ENCODE measurements at places on chromosomes 13 and 19.

GRCh38 chr13:110185696-110186095, 121.3 kb downstream of the COL4A1 start:
- DNase-seq = no peak

- DNase-seq = no peak
These were observed 41.6 kb downstream of the MYO9B start for GRCh38 chr19:17116996-17117702.

- DNase-seq = no peak
These were observed 38.6 kb downstream of the WDR87 start for GRCh38 chr19:37867831-37868230.

DNA sequence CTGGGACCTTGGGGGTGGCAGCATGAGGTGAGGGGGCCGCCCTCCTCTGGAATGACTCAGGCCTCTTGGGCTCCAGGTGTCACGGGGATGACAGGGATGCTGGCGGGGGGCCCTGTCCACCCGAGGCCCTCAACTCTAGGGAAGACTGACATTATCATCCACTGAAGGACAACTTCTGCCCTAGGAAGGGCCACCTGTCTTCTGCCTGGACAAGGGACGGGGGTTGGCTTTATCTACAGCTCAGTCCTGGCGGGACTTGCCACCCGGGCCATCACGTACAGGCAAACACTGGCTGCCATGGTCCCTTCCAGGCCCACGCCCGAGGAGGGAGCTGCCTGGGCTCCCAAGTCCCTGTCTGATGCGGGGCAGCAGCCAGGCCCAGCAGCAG, 130.7 kb downstream of the STK24 start:
- DNase-seq = no peak

DNA sequence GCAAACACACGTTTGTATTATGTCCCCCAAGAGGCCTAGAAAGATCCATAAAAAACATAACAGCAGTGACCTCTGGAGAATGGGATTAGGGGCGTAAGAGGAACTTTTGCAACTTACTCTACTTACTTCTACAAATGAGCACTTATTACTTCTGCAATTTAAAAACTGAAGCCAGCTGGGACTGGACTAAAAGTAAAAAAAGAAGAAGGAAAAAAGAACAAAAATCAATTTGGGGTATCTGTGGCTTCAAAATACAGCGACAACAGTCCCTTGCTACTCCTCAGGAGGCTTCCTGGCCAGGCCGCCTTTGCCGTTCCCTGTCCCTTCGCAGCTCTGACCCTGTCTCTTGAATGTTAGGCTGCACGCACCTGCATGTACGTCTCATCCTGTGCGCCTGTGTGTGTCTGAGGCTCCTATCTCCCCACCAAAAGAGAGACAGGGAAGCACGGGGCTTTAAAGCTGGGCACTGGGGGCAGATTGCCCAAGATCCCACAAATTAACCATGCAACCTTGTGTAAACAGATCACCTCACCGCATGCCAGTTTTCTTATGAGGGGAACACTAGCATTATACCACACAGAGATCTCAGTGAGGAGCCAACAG, 12.1 kb upstream of the FKRP start:
- DNase-seq = no peak

- DNase-seq = no peak
These were observed 24.1 kb upstream of the TRIM13 start for GRCh38 chr13:49972709-49973108.

GRCh38 chr13:85816413-85816812, 17.2 kb upstream of the SLITRK6 start:
- no peak for DNase-seq

GRCh38 chr13:48625413-48626076, 28.2 kb upstream of the CYSLTR2 start:
- no peak for DNase-seq

DNA sequence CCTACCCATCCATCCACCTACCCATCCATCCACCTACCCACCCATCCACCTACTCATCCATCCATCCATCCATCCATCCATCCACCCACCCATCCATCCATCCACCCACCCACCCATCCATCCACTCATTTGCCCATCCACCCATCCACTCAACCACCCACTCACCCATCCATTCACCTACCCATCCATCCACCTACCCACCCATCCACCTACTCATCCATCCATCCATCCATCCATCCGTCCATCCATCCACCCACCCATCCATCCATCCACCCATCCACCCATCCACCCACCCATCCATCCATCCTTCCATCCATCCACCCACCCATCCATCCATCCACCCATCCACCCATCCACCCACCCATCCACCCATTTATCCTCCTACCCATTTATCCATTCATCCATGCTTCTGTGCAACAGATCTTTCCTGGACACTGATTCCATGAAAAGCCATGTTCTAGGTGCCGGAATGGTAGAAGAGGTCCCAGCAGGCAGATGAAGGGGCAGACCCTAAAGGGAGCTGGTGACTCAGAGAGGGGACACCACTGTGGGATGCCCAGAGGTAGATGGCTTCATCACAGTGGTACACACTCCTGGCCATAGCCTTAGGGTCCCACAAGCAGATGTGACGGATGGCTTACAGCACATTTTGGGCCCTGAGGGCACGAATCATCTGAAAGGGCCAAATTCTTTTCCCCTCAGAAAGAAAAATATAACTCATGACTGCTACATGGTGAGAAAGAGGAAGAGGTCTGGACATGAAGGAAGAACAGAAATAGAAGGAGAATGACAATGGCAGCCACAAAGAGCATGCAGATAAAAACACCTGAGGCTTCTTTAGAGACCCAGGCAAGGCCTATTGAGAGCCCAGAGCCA, 76.0 kb downstream of the KCTD15 start:
- DNase-seq = no peak

- no peak for DNase-seq
These were observed 28.7 kb upstream of the N4BP2L1 start for GRCh38 chr13:32456591-32456990.

- no peak for DNase-seq
These were observed 120.7 kb downstream of the RXFP2 start for GRCh38 chr13:31860002-31860401.

DNA sequence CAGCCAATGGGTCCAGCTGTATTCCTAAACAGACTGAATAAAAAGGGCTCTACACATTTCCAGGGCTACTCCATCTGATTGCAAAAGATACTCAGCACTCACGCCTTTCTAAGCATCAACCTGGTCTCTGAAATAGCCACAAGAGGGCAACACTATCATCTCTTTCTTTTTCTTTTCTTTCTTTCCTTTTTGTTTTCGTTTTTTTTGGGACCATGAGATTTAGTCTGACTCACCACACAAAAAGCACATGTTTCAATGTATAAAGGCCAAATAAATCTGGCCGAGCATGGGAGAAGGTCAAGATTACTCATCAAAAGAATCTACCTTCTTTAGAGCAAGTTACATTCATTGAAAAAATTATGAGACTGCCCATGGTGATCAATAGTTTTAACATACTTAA, 805.6 kb upstream of the ARGLU1 start:
- no peak for DNase-seq

GRCh38 chr13:34078334-34078999, 260.5 kb downstream of the RFC3 start:
- DNase-seq = no peak

DNA sequence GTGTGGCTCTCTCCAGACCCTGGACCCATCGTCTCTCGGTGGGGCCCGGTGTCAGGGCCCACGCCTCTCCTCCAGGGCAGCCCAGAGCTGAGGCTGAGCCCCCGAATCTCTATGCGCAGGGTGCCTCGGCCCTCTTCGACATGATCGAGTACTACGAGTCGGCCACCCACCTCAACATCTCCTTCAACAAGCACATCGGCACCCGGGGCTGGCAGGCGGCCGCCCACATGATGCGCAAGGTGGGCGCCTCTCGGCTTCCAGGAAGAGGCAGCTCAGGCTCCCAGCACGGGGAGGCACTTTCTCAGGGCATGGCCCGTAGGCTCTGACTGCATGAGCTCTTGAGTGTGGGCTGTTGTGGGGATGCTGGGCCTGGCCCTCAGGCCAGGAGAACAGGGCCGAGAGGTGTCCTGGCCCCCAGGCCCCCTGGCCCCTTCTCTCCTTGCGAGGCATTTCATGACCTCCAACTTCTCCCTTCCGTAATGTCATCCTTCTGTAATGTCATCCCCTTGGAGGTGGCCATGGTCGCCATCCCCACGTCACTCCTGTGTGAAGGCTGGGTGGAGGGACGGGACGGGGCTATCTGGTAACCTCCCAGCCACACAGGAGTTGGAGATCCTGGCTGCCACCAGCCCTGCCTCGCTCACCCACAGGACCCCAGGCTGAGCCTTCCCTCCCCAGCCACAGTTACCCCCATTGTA, 19.4 kb downstream of the NKPD1 start:
- no peak for DNase-seq

DNA sequence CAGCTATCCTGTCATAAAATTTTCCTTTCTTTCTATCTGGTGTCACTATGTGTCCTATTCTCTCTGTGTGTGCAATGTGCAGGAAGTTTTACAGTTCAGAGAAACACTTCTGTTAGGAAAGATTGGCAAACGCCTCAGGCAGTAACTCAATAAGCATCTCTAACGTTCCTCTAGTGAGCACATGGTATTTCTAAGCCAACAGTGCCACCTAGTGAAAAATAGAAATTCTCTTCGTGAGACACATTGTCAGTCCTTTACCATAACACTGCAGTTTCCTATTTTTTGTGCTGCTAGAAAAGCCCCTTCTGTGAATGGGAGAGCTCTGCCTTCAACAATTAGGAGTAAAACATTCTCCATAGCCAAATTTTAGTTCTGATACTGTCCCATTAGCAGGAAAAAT, 50.7 kb downstream of the ZNF723 start:
- no peak for DNase-seq

- DNase-seq = no peak
These were observed 71.9 kb downstream of the SUCLA2 start for GRCh38 chr13:47929156-47929555.

- no peak for DNase-seq
These were observed 531.1 kb downstream of the IRS2 start for GRCh38 chr13:109255141-109255856.

GRCh38 chr13:19818223-19818842, 35.6 kb upstream of the PSPC1 start:
- no peak for DNase-seq

DNA sequence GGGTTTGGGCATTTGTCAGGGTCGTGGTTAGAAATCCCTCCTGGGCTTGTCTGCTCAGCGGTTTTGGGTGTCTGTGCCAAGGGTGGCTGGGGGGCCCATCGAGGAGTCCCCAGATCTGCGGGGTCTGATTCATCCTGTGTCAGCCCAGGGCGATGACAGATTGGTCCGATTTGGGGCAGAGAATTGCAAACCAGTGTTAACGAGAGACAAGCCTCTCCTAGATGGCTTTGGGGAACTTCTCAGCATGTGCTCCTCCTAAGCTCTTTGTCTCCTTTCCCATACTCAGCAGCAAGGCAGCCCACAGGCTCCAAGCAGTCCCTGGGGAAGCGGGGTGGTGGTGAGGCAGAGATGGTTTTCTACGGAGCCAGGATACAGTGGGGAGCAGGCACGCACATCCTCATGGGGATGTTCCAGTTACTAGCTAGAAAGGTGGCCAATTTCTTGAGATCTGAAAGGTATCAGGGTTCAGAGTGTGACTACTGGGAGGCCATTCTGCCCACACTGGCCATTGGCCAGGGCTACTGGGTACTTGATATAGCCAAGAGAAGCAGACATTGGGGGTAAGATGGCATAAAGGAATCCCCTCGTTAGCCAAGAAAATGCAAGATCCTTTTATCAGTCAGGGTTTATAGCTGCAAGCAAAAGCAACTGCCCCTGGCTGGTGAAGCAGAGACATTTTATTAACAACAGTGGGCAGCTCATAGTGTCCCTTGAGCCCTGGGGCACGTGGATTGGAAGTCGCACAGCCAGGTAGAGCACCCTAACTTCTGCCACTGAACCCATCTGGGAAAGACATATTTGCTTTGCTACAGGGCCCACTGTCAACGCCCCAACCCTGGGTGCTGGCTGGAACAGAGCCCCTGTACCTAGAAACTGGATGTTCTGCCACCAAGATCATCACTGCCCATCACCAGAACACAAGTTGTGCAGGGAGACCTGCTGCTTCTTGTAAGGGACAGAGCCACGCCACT, 63.6 kb downstream of the RGCC start:
- no peak for DNase-seq

DNA sequence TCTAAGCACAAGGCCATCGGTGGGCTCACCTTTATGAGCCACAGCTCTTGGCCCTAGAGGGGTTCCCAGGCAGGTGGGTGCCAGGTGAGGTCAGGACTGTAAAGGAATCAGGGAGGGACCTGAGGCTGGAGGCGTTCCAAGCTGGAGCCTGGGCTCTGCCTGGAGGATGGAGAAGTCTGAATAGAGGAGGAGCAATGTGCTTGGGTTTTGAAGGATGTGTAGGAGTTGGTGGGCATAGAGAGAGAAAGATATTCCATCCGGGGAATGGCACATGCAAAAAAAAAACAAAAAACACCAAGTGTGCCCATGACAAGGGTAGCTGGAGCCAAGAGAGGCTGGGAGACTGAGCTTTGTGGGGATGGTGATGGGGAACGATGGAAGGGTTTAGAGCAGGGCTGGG, 2.4 kb downstream of the GRIN3B start:
- no peak for DNase-seq

DNA sequence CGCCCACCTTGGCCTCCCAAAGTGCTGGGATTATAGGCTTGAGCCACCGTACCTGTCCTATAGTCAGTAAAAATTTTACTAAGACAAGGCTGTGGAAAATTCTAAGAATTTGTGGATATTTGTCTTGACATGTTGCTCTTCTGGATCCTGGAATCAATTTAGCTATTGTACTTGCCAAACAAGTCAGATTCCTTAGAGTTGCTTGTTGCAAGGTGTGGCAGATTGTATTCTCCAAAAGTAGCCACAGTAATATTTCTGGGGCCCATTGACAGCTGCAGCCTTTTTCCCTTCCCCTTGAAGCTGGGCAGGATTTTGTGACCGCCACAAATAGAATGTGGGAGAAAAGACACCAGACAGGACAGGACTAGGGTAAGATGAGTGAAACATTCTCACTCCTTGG, 98.8 kb upstream of the TMTC4 start:
- DNase-seq = no peak

DNA sequence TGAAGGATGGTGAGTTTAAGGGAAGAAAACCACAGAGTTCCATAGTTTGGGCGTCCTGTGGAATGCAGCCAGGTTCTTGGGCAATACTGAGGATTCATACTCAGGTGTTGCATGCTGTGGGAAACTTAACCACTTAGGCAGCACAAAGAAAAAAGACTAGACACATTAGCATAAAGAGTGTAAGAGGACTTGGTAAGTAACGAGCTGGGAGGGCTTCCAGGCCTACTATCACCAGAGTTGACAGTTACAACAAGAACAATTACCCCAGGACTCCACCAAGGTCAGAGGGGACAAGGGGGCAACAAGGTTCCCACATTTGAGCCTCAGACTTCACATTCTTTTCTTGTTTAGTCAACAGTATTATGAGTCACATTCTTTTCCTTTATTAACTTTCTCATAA, 33.2 kb downstream of the KCTD12 start:
- DNase-seq = no peak

Data from cortex of kidney (tissue), 1 donor.